Hematopoietic multipotent progenitor cell treated with erythropoietin and hydrocortisone succinate and interleukin-3 and kit ligand, for 6 days (in vitro differentiated cells): ENCODE measurements at places on chromosomes 11 and 22.
A peak's percentile ranks its signal among the peaks of the same experiment; 100 is the strongest.

- no peak for DNase-seq
Measured at GRCh38 chr22:30221121-30221992, 25.2 kb downstream of the LIF start.

- no peak for DNase-seq
Measured at GRCh38 chr11:120781486-120782120, 242.3 kb upstream of the TBCEL start.

- DNase-seq = no peak
Measured at GRCh38 chr22:36148411-36148810, 12.1 kb downstream of the APOL3 start.

DNA sequence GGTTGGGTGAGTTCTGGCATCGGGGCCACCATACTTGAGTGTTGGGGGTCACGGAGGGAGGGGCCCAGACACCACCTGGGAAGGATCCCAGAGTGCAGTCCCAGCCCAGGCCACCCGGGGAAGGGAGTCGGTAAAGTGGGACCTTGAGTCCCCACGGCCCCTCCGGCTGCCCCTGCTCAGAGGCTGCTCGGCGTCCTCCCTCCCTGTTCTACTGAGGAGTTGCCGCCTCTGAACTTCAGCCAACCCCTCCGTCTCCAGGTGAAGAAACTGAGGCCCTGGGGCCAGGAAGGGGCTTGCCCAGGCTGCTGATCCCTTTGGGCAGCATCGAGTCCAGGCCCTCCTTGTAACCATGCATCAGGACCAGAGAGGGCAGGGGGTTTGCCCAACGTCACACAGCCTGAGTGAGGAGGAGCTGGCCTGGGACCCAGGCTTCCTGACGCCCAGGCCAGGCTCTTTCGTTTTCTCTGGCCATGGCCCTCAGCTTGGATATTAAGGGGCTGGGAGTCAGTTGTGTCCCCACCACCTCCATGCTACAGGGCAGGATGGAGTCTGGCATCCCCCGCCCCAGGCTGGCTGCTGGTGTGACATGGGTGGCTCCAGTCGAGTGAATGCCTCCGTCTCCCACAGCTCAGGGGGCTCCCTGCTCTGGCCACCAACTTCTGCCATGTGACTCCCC is 1.3 kb downstream of the PARVG start:
- peak; percentile 30 for DNase-seq

- no peak for DNase-seq
Measured at GRCh38 chr11:111976767-111977145, 39.6 kb downstream of the DIXDC1 start.

- no peak for DNase-seq
Measured at GRCh38 chr11:67055812-67056211, 835 bp upstream of the RHOD start.

DNA sequence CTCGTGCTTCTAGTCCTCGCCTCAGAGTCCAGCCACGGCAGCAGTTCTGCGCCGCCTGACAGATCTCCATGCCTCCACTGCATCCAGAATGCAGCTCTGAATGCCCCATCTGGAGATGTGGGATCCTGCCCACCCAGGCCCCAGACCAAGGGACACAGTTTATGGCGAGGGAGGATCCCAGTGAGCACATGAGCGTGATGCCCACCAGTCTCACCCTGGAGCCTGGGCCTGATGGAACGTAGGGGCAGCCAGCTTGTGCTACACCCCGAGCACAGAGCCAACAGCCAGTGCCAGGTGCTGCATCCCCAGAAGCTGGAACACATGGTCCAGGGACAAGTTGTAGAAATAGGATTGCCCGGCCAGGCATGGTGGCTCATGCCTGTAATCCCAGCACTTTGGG is 10.4 kb downstream of the IGLL1 start:
- no peak for DNase-seq

- DNase-seq = no peak
Measured at GRCh38 chr11:66326261-66327111, 9.6 kb upstream of the CD248 start.

DNA sequence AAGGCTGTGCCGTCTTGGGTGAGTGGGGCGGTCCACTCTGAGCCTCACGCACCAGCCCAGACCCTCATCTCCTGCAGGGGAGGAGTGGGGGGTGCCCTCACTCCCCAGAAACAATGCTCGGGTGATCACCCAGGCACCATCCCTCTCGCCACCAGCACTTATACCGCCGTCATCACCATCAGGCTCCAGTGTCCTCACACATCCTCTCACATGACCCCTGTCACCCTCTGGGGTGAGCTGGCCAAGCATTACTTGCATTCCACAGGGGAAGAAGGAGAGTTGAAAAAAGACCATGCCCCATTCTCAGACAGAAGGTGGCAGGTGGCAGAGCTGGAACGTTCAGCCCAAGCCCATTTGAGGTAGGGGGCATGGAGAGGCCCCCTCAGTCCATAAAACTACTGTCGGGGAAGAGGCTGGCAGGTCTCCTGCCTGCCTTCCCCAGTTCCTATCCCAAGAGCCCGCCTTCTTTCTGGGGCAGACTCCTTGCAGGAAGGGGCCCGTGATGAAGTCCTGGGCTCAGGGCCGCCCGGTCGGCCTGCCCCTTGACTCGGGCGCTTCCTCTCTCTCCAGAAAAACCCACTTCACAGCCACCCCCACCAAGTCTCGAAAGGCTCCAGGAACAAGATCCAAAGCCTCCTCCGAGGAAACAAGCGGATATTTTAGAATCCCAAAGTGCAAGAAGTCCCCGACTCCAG is 153.3 kb downstream of the DSCAML1 start:
- DNase-seq = no peak

- peak; percentile 80 for DNase-seq
Measured at GRCh38 chr11:6705905-6706535, 22.9 kb upstream of the MRPL17 start.

DNA sequence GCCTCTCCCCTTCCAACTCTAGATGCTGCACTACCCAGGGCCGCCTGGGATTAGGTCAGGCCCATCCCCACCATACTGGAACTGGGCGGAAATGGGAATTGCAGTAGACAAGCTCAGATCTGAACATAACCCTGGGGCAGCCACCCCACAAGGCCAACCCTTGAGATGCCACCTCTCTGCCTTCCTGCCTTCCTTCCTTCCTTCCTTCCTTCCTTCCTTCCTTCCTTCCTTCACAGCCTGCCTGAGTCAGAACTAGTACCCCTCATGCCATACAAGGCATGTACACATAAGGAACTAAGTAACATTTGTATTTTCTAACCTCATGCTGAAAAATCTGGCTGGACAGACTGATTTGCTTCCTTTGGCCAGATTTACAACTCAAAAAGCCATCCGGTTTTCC is 28.0 kb downstream of the SHISAL1 start:
- no peak for DNase-seq

GRCh38 chr11:36447947-36448346 is 62.1 kb downstream of the TRAF6 start:
- no peak for DNase-seq

- DNase-seq = no peak
Measured at GRCh38 chr22:19991645-19992451, 24.8 kb downstream of the ARVCF start.

DNA sequence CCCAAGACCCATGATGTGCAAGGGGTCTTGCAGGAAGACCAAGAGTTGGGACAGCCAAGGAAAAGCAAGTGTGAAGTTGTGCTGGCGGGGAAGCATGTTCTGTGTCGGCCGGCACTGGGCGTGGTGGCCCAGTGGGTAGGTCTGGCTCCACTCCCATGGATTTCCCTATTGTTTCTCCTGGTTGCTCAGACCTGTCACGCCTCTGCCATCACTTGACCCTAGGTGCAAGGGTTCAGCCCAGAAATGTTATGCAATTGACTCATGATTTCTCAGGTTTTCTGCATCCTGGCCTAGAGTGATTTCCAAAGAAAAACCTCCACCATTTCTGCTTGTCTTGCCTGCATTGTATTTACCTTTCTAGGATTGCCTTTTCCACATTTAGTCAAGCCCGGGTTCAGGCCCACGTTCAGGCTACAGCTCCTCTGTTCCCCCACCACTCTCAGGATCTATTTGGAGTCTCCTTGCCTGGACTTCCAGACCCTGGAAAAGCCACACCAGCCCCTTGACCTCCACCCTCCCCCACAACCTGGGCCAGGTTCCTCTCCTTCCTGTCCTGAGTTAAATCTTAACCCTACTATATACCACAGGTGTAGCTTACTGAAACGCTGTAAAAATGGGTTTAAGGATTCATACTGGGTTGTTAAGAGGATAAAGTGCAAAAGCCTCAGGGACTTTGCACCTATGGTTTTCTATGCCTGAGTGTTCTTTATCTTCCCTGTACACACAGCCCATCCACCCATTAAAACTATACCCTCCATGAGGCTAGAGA is 17.5 kb upstream of the FOLR1 start:
- DNase-seq = no peak

- DNase-seq = no peak
Measured at GRCh38 chr11:72935700-72936099, 121.5 kb downstream of the ATG16L2 start.
